ENCODE measurements at places on chromosomes 7 and 10. TPM values are rescaled to one million over a fixed set of nuclear protein-coding genes. Genes with fewer than 3 reads are reported as not detected.

DNA sequence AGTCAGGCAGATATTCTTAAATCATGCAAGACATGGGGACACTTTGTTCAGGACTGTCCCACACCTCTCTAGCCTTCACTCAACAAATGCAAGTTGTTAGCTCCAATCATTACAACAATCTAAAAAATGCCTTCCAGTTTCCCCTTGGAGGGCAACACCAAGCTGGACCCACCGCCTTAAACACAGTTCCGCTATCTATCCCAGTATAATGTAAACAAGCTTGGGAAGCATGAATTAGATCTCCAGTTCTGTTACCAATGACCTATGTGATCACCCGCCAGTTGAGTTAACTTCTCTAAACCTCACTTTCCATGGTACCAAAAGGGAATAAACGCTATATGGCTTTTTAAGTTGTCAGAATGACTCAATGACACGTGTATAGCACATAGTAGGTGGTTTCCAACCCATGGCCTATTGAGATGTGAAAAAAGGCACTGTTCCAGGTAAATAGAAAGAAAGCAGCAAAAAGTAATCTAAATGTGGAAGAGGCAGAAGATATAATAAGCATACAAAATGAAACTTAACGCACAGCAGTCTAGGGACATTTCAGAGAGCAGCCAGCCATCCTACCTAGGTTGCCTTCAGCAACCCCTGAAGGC lies 2.4 kb upstream of the REEP3 start:
- peak overlapping the region; percentile 5 for H3K27ac ChIP-seq
- H3K4me3 ChIP-seq = peak overlapping the region; percentile 3
- DNase-seq = no peak
- no peaks in the 10 kb centered on the region for H3K27me3 ChIP-seq

DNA sequence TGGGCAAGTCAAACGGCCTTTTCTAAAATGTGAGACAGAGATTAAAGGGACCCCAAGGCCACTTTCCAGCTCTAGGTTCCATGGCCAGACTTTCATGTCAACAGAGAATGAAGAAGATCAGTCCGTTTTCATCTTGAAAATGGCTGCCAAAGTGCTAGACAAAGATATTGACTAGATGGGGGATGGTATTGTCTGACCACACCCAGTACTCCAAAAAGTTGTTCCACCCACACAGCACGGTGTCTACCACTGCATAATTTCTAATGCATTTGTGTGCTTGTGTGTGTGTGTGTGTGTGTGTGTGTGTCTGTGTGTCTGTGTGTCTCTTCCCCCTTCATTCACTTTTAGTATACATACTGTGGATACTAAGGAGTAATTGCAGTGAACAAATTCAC lies 1.3 kb downstream of the COL1A2 start:
- H3K4me1 ChIP-seq = peaks cover 8% of the 10 kb centered on the region
- peaks cover 25% of the 10 kb centered on the region for H3K27me3 ChIP-seq
- no peaks in the 10 kb centered on the region for H3K36me3 ChIP-seq
- no peak overlapping the region for H3K4me3 ChIP-seq

- H3K36me3 ChIP-seq = no peaks in the 10 kb centered on the region
- DNase-seq = peak; percentile 59
- H3K27me3 ChIP-seq = no peaks in the 10 kb centered on the region
- H3K4me1 ChIP-seq = peaks cover 6% of the 10 kb centered on the region
- H3K4me3 ChIP-seq = no peak overlapping the region
- H3K27ac ChIP-seq = no peak overlapping the region
Measured at GRCh38 chr7:30510124-30511075, 5.8 kb upstream of the GGCT start.

DNA sequence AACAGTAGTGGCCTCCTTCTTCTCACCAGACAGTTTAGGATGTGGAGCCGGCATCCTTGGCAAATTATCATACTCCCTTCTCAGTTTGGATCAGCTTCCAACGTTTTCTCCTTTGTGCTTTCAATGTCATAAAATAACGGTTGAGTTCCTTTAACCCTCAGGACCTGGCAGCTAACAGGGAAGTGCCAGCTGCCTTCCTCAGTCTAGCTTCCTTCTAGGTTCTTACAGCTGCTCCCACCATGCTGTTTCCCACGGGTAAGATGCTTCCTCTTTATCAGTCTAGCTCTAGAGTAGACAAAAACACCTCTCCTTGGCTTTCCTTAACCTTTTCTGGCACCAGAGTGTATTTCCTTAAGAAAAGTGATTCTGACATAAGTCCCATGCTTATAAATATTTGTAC lies 33.2 kb downstream of the BLVRA start:
- H3K4me3 ChIP-seq = no peak overlapping the region
- H3K27ac ChIP-seq = no peak overlapping the region
- H3K4me1 ChIP-seq = no peaks in the 10 kb centered on the region
- no peaks in the 10 kb centered on the region for H3K27me3 ChIP-seq
- peaks cover 19% of the 10 kb centered on the region for H3K36me3 ChIP-seq
- DNase-seq = no peak

The FUOM gene
- total RNA-seq = 28.3 TPM

The LRRC17 gene
- total RNA-seq = 0.21 TPM
